ENCODE measurements at places on chromosomes 4 and X.

DNA sequence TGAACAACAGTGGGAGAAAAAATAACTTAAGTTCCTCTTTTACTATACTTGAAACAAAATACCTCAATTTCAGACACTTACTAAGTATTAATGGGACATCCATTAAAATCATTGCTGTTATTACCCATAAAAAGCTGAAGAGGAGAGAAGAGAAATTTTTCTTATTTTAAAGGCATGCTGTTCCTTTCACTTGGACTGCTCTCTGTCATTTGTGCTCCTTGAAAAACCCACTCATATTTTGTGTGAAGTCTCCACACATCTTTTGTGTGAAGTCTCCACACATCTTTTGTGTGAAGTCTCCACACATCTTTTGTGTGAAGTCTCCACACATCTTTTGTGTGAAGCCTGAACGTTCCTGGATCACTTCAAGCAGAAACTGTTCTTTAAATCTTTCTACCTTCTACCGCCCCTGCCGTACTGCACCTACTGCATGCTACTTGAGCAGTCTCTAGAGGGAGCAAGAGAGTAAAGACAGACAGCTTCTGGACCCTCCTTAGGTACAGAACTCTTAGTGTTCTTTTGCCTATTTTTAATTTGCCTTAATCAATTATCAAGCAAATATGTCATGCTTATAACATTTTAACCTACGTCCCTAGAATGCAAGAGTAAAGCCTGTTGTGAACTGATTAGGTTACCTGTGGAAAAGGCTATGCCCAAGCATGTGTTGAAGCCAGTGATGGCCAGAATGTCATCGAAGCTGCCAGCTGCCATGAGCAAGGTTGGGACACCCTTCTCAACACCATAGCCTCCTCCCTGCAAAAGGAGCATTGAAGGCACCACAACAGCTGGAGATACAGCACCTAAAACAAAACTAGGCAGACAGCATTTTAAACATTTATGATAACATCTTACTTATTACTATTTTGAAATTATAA lies 27.1 kb upstream of the SLC9B1 start:
- DNase-seq, result peak; percentile 67

DNA sequence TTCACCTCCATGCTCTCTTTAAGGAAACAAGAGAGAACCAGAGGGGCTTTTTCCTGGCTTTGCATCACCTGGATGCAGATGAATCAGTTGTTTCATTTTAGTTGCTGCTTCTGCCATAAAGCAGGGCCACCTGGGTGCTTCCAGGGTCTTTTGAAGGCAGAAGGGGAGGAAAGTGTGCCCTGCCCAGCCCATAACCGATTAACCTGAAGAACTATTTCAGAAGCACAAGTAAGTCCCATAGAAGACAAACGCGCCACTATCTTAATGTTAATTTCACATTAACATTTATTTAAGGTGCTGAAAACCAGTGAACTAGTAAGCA lies 32.1 kb downstream of the IRF2 start:
- no peak for DNase-seq

DNA sequence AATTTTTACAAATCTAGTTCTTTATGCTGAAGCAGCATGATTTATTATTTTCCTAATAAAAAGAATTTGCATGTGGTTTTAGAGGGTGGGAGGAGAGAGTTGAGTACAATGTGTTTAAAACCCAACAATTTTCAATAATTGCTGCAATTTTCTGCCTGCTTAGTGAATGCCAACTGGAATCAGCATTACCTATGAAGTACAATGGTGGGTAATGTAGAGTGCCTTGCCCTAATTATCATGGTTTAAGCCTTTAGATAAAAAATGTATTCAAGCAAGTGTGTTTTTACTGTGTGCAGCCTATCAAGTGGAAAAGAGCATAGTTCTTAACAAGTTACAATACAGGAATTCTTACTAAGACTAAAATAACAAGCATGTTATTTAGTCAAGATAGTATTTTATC lies 77.9 kb upstream of the ANKRD50 start:
- DNase-seq, result no peak

DNA sequence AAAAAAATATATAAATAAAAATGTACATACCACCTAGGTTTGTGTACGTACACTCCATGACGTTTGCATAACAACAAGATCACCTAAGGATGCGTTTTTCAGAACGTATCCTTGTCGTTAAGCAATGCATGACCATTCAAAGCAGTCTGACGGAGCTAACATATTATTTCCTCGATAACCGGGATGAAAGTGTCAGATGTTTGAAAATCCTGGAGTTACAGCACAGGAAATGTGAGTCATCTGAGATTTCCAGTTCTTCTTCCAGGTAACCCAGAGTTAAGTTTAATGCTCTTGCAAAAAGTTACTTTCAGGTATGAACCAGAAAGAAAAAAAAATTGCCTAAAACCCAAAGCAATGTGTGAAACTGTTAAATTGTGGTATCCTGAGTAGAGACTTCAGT lies 107.9 kb downstream of the LDB2 start:
- DNase-seq, result no peak

DNA sequence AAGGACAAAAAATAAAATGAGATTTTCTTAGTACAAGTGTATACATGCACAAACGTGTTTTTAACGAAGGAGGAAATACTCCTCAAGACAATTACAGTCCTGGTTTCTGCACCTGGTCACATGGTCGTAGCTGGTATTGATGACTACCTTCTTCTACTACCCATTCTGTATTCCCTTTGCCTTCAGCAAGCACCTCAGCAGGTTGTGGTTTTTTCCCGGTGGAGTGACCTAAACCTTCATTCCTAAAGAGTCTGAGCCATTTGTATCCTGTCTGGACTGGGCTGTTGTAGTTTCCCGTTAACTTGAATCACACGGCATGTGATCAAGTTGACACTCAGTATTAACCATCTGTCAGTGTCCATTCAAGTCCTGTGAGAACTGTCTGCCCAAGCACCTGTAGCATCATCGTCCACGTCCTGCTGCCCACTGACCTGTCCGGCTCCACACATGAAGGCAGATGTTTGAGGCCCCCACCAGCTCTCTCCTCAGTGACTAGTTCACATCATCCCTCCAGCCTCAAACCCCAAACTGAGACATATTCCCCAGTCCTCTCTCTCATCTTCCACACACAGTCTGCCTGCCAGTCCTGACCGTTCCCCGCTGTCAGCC lies 31.1 kb upstream of the TBC1D14 start:
- no peak for DNase-seq

DNA sequence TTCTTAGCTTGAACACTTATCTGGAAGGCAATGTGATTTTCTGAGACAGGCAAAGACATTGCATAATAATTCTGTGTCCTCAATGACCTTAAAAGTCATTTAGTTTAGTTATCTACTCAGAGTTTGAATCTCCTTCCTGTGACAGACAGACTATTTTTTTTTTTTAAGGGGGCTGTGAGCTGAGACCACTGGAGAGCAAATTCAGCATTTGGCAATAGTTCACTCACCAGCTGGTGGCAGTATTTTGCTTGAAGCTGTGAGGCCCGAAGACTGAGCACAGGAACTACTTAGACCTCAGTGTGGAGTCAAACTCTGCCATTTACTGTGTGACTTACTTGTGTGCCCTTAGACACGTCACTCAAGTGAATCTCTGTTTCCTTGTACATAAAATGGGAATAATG lies 22.9 kb upstream of the CPE start:
- DNase-seq, result peak; percentile 42

- DNase-seq, result no peak
Observed at GRCh38 chrX:76433219-76433618, 5.7 kb downstream of the MAGEE1 start.

- DNase-seq, result no peak
Observed at GRCh38 chr4:38008571-38009021, 48.4 kb downstream of the PTTG2 start.
